Stimulated activated CD8-positive, alpha-beta memory T cell treated with anti-CD3 and anti-CD28 coated beads, Interleukin-15, amount 100 ng/mL, for 4 hours (primary cell): ENCODE measurements at places on chromosomes 12 and 14.

- DNase-seq, result no peak
These were observed 28.2 kb upstream of the MMP17 start for GRCh38 chr12:131799828-131800593.

DNA sequence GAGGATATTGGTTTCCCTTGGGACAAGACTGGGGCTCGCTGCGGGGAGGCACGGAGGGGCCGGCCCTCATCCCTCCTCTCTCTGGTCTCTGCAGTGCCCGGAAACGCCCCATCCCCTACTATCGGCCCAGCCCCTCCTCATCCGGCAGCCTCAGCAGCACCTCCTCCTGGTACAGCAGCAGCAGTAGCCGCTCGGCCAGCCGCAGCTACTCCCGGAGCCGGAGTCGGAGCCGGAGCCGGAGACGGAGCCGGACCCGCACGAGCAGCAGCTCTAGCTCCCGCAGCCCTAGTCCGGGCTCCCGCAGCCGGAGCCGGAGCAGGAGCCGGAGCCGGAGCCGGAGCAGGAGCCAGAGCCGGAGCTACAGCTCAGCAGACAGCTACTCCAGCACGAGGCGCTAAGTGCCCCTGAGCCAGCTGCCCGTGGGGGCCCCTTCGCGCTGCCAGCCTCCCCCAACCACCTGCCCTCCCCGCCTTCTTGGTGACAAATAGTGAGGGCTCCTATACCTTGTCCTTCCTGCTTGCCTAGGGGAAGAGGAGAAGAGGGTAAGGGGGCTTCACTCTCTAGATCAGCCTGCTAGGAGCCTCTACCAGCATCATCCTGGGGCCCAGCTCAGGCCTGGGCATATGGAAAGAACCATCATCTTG, 22.2 kb upstream of the HSPB8 start:
- DNase-seq, result no peak

- DNase-seq, result no peak
These were observed 89.5 kb upstream of the BCL2L14 start for GRCh38 chr12:11981121-11981733.

- no peak for DNase-seq
These were observed 24.0 kb downstream of the BHLHE41 start for GRCh38 chr12:26100666-26101349.

DNA sequence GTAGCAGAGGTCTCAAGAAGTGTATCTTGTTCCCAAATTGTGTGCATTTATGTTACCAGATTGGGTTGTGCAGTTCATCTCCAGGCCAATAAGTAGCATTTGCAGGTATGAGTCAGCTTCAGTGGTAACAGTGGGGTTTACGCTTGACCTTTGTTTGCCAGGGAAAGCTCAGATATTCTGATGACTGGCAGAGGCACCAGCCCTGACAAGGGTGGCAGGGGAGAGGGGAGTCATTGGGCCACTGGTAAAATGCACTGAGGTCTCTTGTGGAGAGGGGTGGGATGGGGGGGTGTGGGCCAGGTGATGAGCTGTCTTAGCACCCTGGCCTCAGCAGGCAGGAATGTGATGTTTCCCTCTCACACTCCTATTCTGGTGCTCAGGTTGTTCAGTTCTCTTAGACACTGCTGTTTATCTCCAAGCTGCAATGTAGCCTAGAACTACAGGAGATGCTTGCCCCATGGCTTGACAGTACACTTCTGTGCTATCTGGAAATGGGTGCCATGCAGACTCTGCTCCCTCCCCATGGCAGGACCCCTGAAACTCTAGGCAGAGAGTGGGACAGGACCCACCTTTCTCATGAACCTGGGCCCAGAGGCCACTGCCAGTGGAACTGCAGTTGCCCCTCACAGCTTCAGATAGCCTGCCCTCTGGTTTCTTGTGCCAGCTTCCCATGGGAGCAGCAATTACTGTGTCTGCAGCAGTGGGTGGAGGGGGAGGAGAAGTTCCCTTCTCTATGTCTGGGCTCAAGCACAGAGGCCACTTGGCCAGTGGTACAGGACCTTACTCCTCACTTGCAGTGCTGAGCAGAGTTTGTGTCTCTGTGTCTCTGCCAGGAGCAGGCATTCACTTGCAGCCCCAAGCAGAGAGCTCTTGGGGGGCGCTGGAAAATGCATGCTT, 31.9 kb downstream of the USP15 start:
- peak; percentile 6 for DNase-seq

DNA sequence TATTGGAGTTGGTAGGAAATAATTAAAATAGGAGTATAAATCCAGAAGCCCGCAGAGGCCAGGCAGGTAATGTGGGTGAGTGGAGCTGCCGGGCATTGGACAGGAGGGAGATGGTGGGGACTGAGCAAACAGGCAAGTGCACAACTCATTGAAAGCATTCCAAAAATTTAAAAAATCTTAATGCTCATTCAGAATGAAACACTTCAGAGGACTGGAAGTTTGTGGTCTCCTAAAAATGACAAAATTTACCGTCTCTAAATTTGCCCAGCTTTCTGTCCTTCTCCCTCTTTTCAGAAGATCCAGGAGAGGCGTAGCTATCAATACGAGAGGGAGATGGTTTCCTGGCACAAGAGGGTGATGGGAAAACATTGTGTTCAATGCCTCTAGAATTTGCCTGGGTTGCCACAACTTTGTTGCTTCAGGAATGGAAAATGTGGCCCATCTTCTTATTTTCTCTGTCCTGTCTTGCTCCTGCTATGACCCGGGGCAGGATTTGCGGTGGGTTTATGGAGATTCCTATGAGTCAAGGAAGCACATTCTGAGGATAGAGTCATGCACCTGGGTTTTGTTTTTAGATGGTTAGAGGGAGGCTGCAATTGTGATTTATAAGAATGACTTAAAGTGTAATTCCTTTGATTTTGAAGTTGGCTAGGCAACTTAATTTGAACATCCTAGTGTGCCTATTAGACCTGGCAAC, 72.2 kb downstream of the BORCS5 start:
- no peak for DNase-seq

DNA sequence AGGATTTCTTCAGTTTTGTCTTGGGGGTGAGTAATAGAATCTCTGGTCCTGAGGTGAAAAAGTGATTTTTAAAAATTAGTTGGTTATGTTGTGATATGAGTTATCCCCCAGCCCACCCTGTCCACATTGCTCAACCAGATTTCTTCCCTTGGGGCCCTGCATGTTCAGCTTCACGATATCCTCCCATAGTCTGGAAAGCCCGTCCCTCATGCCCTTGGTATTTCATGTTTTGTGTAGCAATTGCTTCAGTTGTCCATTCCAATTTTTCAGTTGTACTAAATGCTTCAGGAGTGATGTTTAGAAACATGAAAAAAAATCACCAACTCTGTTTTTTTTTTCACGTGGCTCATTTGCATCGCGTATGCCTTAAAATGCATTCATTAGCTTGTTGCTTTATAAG, 17.5 kb upstream of the BICD1 start:
- DNase-seq, result no peak

DNA sequence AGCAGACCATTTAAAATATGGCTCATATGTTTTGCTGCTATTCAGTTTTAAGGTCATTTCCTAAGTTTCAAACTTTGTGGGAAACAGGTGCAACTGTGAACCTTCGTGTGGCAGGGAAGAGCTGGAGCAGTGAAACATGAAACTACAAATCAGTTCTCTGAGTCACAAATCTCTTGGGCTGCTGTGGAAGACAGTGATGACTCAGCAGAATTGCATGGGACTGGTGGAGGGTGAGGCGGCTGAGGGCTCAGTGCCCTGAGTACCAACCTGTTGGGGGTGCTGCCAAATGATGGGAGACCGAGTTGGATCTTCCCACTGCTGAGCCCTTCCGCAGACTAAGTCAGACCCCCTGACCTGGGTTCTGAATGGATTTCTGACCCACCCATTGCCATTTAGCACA, 8.4 kb upstream of the CALM1 start:
- DNase-seq, result no peak

GRCh38 chr12:57898308-57898970, 42.9 kb upstream of the ATP23 start:
- DNase-seq, result no peak

- no peak for DNase-seq
These were observed 82.6 kb downstream of the BBS10 start for GRCh38 chr12:76265424-76266180.

GRCh38 chr14:27409944-27410343, 812.1 kb upstream of the NOVA1 start:
- DNase-seq, result no peak

GRCh38 chr12:56718636-56719035, 6.5 kb downstream of the NACA start:
- no peak for DNase-seq

DNA sequence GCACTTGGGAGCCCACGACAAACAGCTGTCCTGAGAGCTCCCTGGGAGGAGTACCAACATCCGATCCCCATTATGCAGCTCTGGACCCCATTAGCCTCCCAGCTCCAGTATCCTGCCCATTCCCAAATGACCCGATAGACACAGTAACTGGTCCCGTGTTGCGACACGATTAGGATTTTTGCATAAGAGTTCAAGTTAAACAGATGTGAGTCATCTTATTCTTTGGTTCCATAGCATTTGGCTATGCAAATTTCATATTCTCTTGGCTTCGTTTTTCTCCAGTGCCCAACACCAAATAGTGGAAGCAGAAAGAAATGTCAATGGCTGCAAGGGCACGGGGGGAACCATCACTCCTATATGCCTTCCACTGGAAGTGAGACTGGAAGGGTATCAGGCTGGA, 43.0 kb upstream of the LRRC10 start:
- no peak for DNase-seq

GRCh38 chr14:97402279-97402678, 605.1 kb downstream of the VRK1 start:
- DNase-seq, result no peak

DNA sequence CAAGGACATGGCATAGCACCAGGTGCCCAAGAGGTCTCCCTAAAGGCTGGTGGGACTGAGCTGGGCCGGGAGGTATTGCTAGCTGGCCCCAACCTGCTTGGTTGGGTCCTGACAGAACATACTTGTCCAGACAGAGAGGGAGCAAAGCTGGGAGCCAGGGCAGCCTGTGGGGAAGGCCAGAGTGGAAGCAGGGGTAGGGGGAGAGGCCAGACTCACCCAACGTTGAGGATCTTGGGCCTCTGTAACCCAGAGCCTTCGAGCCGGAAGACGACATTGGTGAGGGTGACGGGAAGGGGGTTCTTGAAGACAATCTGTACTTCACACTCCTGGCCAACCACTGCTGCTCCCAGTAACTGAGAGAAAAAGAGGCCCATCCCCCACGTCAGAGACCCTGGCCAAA, 9.0 kb downstream of the TGM1 start:
- DNase-seq, result no peak

GRCh38 chr12:79424109-79424721, 266.5 kb downstream of the PAWR start:
- no peak for DNase-seq

GRCh38 chr12:105018012-105018411, 31.9 kb downstream of the NOPCHAP1 start:
- no peak for DNase-seq

- DNase-seq, result no peak
These were observed 69.2 kb downstream of the NTN4 start for GRCh38 chr12:95721320-95721719.

GRCh38 chr14:44937547-44937946, 24.2 kb downstream of the KLHL28 start:
- DNase-seq, result no peak

DNA sequence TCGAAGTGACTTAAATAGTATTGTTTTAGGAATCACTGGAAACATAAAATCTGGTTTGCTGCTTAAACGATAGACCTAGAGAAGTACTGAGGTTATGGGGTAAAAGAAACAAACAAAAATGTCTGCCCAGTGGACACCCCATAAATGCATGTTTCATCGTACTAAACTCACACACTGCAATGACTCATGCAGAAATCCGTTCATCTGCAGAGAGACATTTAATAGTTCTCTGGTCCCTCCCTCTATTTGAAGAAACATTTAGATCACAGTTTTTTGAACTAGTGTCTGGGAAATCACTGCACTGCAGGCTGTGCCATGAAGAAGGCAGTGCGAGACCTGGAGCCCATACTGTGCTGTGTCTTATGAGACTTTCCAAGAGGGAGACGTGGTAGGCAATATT, 25.5 kb downstream of the SLC17A8 start:
- no peak for DNase-seq

DNA sequence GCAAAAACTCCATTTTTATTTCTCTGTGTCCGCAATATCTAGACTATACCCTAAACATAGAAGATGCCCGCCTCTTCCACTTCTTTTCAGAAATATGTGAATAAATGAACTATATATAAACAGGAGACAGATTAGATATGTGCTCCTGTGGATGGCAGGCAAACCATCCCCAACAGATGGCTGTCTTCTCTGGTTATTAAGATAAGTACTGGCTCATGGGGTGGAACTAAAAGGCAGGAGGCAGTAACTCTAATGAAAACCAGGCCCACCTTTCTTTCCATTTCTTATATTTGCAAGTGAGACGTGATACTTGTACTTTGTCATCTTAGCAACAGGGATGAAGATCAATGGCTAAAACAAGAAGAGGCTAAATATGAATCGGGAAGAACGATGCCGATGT, 20.2 kb downstream of the E2F7 start:
- DNase-seq, result no peak

- DNase-seq, result no peak
These were observed 19.3 kb upstream of the PHC1 start for GRCh38 chr12:8894986-8895385.

GRCh38 chr12:98828802-98829600, 183.9 kb downstream of the APAF1 start:
- no peak for DNase-seq

- no peak for DNase-seq
These were observed 720.9 kb downstream of the FSCB start for GRCh38 chr14:43786066-43786762.

DNA sequence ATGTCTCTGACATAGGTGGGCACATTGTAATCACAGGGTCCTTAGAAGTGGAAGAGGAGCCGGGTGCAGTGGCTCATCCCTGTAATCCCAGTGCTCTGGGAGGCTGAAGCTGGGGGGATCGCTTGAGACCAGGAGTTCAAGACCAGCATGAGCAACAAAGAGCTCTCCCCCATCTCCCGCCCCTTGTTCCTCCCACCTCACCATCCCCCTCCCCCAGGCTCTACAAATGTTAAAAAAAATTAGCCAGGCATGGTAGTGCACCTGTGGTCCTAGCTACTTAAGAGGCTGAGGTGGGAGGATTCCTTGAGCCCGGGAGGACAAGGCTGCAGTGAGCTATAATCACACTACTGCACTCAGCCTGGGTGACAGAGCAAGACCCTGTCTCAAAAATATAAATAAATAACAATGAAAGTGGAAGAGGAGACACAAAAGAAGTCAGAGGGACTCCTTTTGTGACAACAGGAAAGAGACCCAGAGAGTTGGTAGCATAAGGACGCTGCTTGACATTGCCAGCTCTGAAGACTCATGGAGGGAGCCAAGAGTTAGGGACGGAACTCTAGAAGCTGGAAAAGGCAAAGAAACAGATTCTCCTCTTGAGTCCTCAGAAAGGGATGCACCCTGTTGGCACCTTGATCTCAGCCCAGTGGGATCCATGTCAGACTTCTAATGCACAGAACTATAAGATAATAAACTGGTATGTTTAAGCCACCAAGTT, 29.6 kb upstream of the CSRP2 start:
- no peak for DNase-seq

- DNase-seq, result no peak
These were observed 240.5 kb upstream of the DAAM1 start for GRCh38 chr14:58947814-58948445.

GRCh38 chr12:87967871-87968270, 61.3 kb downstream of the C12orf50 start:
- no peak for DNase-seq

- DNase-seq, result no peak
These were observed 35.8 kb downstream of the ATP2A2 start for GRCh38 chr12:110316861-110317260.

- no peak for DNase-seq
These were observed 91.1 kb downstream of the FBXL14 start for GRCh38 chr12:1503281-1503711.
